ENCODE measurements at places on chromosomes 1 and 21.

GRCh38 chr1:48823168-48823567 is 46.5 kb upstream of the BEND5 start:
- no peak for DNase-seq

DNA sequence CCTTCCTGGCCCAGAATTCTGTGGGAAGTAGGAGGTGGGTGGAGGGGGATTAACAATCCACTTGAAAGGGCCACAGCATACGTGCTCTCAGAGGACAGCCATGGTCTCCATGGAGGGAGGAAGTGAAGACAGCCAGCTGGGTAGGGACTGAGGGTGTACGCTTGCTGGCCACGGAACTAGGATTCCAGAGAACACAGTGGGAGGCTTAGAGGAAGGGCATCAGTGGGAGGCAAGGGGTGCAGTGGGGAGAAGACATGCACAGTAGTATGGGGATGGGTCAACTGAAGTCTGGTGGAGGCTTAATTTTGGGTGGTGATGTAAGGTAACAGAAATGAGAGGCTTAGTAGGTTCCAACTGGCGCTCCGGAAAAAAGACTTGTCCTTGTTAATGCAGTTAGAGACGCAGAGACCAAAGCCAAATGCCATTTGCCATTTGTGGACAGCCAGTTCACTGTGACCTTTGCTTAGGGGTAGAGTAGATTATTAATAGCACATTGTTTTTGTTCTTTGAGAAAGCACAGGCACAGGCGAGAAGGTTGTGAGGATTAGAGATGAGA is 103.0 kb downstream of the ZSCAN20 start:
- DNase-seq: no peak

- DNase-seq: no peak
These were observed 35.7 kb downstream of the PALMD start for GRCh38 chr1:99681583-99681982.

DNA sequence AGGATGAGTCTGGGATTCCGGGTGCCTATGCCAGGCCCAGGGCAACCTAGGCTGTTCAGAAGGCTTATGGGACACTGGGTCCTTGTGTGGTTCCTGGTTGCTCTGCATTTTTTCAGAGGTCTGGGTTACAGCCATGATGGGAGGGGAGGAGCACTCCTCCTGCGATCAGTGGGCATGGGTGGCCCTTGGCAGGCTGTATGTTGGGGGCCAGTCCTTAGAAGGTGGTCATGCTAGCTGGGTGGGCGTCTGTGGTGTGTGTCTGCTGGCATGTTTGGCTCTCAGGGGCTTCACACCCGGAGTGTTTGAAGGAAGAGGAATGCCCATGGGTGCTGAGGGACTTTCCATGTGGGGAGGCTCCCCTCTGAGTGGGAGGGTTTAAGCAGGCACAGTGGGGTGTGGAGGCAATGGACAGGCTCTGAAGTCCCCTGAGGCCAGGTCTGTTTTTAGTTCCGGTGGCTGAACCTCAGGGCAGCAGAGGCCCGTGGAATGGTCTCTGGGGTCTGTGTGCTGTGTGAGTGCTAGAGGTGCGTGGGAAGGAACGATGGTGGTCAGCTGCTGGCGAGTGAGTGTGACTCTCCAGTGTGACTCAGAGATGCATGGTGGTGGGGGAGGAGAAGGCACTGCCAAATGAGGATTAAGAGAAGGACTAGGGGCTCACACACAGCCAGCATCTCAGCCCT is 25.3 kb downstream of the CACNA1E start:
- no peak for DNase-seq

All from T-helper 2 cell (primary cell).